NCI-H1436 (cell line): ENCODE measurements at places on chromosomes 12 and 14.

GRCh38 chr12:62720661-62721330 is 214.2 kb downstream of the PPM1H start:
- no peak for DNase-seq

DNA sequence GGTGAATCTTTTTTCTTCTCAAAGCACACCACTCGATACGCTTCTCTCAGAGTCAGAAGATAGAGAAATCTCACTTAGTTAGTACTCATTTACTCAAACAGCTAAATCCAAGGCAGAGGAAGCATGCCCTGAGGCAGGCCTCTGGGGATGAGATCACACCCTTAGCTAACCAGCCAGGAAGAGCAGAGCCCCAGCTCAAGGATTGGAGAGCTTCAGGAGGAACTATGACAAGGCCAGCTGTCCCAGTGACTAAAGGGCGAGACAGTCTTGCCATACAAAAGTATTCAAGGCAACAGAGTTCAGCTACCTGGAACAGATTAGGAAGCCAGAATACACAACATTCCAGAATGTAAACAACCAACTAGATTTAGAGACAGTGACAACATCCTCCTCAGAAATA is 197.7 kb upstream of the CCDC196 start:
- DNase-seq: no peak

DNA sequence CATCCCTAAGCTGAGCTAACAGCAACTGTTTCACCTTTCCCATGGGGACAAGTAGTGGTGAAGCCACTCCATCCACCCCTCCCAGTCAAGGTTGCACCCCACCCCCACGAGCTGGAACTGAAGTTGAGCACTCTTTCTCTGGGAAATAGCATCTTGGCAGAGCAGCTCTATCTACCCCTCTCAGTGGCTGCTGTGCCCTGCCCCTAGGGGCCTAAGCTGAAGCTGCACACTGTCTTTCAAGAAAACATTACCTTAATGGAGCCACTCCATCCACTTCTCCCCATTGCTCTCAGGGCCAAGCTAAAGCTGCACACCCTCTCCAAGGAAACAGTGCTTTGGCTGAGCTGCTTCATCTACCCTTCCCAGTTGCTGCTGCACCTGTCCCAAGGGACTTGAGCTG is 170.6 kb upstream of the CCDC196 start:
- DNase-seq: peak; percentile 29

DNA sequence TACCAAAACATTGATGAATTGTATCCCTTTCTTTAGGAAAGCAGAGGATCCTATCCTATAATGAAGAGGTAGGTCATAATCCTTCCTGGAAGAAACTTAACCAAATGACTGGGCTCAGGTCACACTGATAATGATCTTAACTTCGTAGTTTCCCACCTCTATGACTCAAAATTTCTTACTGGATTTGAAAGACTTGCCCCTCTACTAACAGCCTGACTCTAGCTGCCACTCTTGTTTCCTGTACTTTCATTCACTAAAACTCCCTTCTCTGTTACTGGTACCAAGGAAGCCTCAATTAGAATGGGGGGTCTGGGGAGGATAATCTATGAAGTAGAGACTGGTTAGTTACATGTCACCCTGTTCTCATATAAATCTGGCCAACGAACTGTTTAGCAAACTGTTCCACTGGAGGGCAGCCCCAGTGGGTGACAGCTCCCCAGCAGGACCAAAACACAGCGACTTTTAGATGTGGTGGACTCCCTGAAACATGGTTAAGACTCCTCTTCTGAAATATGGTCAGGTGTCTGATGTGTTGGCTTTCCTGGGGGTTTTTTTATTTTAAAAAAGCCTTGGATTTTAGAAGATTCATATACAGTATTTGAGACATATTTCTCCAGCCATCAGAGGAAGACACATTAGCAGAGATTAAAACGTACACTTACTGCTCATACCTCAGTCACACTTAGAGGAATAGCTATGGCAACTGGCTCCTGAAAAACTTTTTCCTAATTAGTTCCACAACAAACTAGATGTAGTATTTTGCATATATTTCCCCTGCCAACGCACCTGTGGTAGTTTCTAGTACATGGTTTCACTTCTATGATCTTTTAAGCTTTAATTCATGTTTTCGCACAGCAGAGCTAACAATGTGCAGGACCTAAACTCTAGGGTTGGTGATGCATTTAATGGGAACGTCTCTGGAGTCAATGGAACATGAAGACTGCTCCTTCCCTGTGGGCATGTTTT is 72.3 kb downstream of the ACADS start:
- DNase-seq: no peak

GRCh38 chr12:23674064-23674463 is 275.4 kb downstream of the SOX5 start:
- no peak for DNase-seq

- no peak for DNase-seq
Measured at GRCh38 chr12:118999107-118999506, 17.8 kb downstream of the SRRM4 start.

- no peak for DNase-seq
Measured at GRCh38 chr12:12718853-12719252, 1.7 kb downstream of the CDKN1B start.

DNA sequence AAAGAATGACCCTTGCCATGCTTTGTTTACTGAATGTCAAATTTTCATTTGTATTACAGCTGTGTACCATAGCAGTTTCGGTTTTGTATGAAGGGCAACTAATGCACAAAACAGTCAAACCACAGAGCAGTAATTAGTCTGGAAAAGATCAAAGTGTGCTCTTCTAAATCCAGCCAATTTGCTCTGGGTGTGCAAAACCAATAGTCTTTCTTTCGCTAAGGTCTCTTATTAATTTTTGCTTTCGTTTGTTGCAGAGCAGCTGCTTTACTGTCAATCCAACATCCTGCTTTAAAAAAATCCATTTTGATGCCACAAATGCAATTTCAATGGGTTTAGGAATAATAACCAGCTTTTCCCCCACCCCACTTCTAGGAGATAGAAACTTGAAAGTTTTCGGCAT is 114.2 kb downstream of the BRMS1L start:
- DNase-seq: no peak

- DNase-seq: no peak
Measured at GRCh38 chr12:40969796-40970195, 218.3 kb upstream of the PDZRN4 start.

GRCh38 chr14:69460093-69460701 is 24.3 kb upstream of the PLEKHD1 start:
- peak; percentile 70 for DNase-seq

GRCh38 chr12:23906329-23906728 is 43.1 kb downstream of the SOX5 start:
- no peak for DNase-seq

DNA sequence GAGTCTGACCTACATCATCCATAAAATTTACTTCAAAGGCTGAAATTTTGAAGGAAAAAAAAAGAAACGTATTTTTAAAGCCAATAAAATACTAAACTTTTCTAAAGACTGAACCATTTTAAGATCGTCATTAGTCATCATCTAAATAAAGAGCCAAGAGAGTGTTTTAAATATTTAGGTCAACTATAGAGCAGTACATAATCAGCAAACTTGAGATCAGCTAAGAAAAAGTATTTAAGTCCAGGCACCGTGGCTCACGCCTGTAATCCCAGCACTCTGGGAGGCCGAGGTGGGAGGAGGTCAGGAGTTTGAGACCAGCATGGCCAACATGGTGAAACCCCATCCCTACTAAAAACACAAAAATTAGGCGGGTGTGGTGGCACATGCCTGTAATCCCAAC is 35.5 kb downstream of the HECTD1 start:
- DNase-seq: no peak

DNA sequence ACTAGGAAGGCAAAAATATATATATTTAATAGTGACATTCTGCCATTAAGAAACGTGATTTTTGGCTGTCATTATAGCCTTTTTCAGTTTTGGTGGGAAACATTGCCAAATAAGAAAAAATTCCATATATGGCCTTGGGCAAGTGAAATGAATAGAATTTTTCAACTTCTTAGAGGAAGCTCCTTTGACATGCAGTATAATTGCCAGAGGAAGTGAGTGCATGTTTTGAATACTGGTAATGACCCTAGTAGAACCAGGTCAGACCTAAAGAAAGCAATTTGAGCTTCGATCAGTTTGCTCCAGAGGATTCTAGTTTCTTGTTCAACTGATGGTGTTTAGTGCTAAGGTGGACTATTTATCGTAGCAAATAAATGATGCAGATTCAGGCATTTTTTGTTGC is 26.2 kb upstream of the TRIM9 start:
- no peak for DNase-seq

DNA sequence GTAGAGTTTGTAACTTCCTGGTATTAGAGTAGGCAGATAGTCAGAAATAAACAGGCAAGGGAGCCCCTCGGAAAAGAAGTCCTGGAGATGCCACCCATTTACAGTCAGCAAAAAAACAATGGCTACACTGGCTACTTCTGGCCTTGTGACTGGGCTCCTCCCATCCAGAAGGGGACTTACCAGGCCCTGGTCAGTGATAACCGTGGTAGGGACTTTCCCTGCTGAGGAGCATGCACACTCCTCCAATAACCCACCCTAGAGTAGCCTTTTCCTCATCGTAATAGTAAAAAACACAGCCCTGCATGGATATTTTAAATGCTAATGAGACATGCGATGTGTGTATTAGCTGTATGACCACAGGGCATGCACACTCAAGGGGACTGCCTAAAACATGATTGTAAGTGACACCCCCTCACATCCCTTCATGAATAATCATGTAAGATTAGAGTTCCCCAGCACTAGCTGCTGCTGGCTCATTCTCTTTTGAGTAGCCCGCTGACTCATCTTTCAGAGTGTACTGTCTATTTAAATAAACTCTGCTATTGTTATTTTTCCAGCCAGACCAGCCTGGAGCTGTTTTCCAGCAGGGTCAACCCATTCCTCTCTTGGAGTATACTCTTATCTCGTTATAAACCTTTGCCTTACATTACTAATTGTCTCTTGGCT is 413.8 kb upstream of the TMTC1 start:
- DNase-seq: no peak

DNA sequence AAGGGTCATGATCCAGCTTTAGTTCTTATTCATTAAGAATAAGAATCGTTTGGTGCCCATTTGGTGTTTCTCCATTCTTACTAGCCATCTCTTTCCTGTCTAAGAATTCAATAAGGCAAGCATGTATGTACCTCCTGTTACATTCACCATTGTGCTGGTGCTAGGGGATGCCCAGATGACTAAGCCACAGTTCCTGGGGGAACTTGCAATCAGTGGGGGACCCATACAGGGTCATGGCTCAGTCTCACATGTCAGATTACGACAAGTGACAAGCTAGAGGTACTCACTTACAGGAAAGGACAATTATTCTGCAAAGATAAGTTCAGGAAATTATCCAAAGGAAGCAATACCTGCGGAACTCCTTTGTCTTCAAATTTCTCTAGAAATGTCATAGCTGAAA is 125.4 kb downstream of the STXBP6 start:
- DNase-seq: no peak

DNA sequence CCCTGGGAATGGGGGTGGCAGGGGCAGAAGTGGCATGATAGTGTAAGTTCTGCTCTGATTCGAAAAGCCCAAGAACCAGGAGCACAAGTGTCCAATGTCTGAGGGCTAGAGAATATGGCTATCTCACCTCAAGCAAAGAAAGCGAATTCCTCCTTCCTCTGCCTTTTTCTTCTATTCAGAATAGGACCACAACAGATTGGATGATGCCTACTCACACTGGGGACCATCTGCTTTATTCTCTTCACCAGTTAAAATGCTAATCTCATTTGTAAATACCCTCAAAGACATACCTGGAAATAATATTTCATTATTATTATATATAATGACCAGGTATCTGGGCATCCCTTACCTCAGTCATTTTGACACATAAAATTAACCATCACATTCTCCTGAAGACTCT is 808.7 kb downstream of the NRXN3 start:
- DNase-seq: no peak

DNA sequence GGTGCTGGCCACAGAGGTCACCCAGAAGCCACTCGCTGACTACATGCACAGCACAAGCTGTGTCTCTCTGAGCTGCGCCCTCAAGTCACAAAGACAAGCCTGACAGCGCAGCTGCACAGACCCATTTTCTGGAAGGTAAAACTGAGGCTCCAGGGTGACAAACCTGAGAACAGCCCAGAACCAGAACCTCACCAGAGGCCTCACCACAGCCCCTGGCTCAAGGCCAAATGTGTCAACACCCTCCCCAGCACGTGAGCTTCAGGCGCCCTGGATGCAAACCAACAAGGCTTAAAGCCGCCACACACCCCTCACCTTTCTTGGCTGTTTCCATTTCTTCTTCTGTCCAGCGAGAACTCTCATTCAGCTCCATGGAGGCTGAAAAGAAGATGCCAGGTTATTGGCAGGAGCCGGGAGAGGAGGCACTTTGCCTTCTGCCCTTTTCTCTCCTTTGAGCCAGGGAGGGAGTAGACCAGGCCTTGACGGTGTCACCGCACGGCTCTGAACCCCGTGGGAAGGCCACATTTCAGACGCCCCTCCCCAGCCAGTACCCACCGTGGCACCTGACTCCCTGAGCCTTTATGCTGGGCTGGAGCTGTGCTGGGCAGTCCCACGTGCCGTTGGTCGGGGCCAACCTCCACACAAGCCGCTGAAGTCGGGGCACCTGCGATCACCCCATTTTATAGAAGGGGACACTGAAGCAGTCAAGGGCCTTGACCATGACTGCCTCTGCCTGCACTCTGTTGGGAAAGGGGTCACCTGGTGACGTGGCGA is 103.1 kb downstream of the RFLNA start:
- peak; percentile 23 for DNase-seq

GRCh38 chr12:76026643-76027063 is 4.9 kb downstream of the PHLDA1 start:
- no peak for DNase-seq

- DNase-seq: no peak
Measured at GRCh38 chr12:132710043-132710404, 618 bp upstream of the PGAM5 start.
